Left lung (tissue), 14 donors: ENCODE measurements at places on chromosomes 5 and 9.

GRCh38 chr5:146073239-146073900 is 32.0 kb downstream of the PLAC8L1 start:
- no peak for DNase-seq

GRCh38 chr9:129604766-129605163 is 16.1 kb downstream of the C9orf50 start:
- DNase-seq = no peak

DNA sequence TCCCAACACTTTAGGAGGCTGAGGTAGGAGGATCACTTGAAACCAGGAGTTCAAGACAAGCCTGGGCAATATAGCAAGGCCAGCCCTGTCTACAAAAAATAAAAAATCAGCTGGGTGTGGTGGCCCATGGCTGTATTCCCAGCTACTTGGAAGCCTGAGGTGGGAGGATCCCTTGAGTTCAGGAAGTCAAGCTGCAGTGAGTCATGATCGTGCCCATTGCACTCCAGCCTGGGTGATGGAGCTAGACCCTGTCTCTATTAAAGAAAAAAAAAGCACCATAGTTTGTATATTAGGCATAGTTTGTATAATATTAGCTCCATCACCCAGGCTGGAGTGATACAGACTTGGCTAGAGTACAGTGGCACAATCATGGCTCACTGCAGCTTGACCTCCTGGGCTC is 9.6 kb upstream of the NME5 start:
- peak; percentile 37 for DNase-seq

GRCh38 chr9:79257790-79258351 is 313.9 kb upstream of the TLE4 start:
- no peak for DNase-seq

- peak; percentile 12 for DNase-seq
Observed at GRCh38 chr5:1789834-1790471, 9.7 kb downstream of the MRPL36 start.

GRCh38 chr9:117149996-117150395 is 264.9 kb downstream of the ASTN2 start:
- no peak for DNase-seq

GRCh38 chr9:120099065-120099464 is 480.9 kb downstream of the CDK5RAP2 start:
- DNase-seq = no peak

- no peak for DNase-seq
Observed at GRCh38 chr9:88287972-88288371, 100.3 kb upstream of the SPIN1 start.

GRCh38 chr5:100904259-100904861 is 1.3 kb upstream of the ST8SIA4 start:
- peak; percentile 36 for DNase-seq

- no peak for DNase-seq
Observed at GRCh38 chr9:21710548-21711191, 91.8 kb upstream of the MTAP start.

GRCh38 chr9:28502189-28502588 is 928.9 kb upstream of the C9orf72 start:
- DNase-seq = no peak

DNA sequence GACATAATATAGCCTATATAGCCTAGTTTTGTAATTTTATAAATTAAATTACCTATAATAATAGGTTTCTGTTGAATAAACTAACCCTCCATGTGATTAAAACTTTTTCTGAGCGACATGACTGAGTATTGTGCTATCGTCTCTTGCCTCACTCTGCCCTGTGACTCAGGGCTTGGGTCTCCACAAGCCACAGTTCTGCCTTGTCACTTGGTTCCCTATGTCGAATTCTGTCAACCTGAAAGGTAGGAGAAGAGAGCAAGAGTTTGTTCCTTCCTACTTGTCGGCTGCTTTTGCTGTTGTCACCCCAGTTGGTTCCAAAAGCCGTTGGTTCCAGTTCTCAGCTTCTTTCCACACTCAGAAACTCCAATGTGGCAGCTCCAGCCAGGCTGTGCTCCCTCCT is 285.9 kb downstream of the PSAT1 start:
- DNase-seq = no peak

DNA sequence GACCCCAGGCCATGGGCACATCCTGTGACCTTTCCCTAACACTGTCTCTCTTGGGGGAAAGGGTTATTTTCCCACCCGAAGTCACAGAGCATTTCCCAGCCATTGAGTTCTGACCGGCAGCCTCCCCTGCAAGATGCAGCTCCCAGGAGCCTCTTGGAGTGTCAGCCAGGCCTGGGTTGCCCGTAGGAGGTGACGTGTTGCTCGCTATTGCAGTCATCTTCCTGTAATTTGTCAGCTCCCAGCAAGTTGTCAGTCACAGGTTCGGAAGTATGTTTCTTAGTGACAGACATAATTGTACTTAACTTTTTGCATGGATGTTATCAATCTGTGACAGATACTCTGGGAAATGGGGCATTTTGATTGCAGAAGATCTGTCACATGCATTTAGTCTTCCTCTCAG is 74.5 kb downstream of the MVB12B start:
- no peak for DNase-seq

- no peak for DNase-seq
Observed at GRCh38 chr5:132860742-132861141, 5.5 kb downstream of the GDF9 start.
